Stimulated activated CD8-positive, alpha-beta memory T cell treated with anti-CD3 and anti-CD28 coated beads, Interleukin-4, amount 100 ng/mL, for 1 hour (primary cell): ENCODE measurements at places on chromosomes 6 and 20.

DNA sequence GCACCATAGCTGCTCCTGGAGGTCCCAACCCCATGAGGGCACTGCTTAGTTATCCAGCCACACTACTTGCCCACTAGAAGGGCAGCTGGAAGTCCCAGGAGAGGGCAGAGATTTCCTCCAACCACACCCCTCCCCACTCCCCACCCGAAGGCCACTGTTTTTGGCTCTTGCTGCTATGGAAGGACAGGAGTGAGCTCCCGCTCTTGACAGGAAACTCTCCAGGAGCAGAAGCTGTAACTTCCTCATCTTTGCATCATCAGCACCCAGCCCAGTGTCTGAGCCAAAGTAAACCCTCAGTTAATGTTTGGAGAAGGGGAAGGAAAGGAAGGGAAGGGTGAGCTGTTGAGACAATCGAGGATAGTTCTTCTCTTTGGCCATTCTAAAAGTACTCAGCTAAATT lies 120.7 kb downstream of the MTFR2 start:
- DNase-seq = no peak

GRCh38 chr6:20286968-20287565 lies 74.8 kb upstream of the MBOAT1 start:
- DNase-seq = no peak

DNA sequence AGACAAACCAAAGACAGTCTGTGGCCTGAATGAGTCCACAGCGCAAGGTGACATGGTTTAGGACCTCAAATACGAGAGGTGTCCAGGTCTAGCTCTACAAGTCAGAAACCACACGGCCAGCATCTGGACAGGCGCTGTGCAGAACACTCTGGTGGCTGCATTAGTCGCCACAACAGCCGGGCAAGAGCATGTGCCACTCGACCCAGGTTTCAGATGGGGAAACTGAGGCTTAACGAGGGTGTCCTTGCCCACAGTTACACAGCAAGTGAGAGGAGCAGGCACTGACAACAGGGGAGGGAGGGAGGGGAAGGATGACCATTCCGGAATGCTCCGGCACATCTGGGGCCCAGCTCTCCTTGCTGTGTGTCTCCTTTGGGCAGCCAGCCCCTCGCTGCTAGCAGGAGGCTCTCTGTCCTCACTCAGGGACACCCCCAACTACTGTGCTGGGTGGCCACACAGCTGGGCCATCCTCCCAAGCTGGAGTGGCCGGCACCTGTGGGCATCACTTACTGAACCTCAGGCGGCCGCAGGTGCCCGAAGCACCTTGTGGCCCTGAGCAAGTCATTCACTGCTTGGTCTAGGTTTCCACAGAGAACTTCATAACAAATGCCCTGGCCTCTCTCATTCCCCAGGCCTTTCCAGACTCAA lies 6.6 kb downstream of the DLL1 start:
- DNase-seq = no peak

GRCh38 chr6:163797296-163797845 lies 382.9 kb downstream of the QKI start:
- no peak for DNase-seq

GRCh38 chr6:621931-622330 lies 35.0 kb downstream of the HUS1B start:
- DNase-seq = no peak

DNA sequence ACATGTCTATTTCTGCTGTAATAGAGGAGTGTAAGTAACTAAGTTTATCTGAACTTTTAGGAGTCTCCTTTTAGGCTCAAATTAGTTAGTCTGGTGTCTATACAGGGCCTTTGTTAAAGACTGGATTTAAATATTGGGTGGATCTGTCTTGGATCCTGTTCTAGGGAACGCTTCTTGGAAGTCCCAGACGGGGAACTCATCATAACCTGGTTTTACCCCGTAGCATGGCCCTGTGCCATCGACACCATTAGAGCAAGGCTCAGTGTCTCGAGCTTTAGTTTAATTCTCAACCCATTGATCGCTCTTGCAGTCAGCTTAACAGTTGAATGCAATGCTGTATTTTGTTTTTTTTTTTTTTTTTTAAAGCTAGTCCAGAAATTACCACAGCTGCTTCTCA lies 89.9 kb downstream of the CARMIL1 start:
- DNase-seq = no peak

DNA sequence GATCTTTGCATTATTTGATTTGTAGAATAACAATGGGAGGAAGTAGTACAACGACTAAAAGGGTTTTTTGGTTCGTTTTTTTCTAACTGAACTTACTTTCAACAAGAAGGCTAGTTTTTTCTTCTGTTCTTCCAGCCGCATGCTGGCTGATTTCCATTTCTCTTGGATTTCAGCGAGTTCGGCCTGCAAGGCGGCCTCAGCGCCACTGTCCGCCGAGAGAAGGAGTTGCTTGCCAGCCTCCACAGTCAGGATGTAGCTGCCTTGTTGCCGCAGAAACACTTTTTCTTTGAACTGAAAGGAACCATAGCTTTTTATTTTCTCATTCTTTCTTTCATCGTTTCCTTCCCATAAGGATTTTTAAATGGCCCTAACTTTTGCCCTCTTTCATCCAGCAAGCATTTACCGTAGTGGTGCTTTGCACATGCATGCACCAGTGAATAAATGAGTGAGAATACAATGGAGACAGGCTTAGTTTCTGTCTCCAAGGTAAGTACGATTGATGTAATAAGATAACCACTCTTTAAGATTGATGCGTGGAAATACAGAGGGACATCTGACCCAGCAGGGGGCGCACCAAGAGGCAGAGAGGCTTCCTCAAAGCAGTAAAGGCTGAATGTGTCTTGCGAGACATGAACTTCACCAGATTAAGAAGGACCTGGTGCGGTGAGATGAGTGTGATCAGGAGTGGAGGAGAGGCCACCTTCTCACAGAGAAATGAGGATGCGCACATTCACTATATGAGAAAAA lies 398.8 kb downstream of the ESR1 start:
- DNase-seq = no peak

DNA sequence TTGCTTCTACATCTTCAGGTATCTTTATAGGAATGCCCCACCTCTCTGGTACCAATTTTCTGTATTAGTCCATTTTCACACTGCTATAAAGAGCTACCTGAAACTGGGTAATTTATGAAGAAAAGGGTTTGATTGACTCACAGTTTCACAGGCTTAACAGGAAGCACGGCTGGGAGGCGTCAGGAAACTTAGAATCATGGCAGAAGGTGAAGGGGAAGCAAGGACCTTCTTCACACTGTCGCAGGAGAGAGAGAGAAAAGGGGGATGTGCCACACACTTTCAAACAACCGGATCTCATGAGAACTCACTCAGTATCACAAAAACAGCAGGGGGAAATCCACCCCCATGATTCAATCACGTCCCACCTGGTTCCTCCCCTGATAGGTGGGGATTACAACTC lies 24.4 kb upstream of the LY86 start:
- DNase-seq = no peak

- no peak for DNase-seq
Observed at GRCh38 chr20:19304886-19305415, 92.5 kb downstream of the SLC24A3 start.

DNA sequence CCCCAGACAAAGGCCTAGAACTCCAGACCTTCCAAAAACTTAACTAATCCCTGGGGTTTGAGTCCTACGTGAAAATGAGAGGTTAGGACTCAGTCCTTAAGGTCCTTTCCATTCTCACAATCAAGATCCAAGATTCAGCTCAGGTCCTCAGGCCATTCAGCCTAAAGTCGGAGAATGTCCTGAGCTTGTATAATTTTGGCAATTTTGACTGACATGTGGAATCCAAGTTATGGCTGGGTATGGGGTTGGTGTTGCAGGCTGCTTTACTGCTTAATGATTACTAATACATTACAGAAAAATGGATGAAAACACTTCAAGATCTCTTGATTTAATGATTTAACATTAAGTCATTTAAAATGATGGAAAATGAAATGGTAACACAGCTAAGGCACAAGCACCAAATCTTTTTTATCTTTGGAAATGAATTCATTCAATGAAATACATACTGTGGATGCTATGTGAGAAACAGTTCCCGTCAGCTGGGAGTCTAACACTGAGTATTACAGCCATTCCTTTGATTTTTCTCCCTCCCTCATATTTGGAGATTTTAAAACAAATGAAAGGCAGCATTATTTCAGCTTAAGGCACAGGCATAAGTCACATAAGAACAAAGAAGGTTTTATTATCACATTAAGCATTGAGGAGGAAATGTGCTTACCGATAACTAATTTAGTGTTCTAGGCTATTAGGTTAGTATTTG lies 1.3 kb downstream of the ARHGAP18 start:
- DNase-seq = no peak

GRCh38 chr6:143536461-143536865 lies 24.9 kb upstream of the FUCA2 start:
- DNase-seq = no peak

DNA sequence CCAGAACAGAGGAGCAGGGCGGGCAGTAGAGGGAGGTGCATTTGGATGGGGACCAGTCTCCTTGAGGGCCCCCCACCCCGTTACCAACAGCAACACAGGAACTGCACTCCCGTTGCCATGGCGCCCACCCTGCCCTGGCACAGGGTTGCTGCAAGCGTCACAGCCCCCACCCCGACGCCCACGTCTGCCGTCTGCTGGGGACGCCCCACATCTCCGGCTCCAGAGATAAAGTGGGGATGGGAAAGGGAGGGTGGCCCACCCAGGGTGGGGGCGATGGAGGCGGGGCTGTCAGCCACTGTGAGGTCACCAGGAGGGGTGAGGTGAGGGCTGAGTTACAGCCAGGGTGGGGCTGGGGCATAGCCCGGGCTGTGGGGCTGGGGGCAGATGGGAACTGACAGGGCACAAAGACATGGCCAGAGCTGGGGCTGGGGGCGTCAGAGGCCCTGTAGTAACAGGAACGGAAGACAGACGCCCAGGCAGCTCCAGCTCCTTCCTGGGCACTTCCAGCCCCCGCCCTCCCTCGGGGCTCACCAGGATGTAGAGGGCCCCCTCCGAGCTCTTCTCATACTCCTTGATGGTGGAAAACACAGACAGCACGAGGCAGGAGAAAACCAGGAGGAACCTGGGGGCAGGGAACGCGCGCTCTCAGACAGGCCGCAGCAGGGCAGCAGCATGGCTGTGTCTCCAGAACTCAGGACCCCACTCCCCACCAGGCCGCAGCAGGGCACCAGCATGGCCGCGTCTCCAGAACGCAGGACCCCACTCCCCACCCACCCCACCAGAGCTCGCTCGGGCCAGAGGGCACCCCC lies 26.0 kb downstream of the KCNQ2 start:
- no peak for DNase-seq

DNA sequence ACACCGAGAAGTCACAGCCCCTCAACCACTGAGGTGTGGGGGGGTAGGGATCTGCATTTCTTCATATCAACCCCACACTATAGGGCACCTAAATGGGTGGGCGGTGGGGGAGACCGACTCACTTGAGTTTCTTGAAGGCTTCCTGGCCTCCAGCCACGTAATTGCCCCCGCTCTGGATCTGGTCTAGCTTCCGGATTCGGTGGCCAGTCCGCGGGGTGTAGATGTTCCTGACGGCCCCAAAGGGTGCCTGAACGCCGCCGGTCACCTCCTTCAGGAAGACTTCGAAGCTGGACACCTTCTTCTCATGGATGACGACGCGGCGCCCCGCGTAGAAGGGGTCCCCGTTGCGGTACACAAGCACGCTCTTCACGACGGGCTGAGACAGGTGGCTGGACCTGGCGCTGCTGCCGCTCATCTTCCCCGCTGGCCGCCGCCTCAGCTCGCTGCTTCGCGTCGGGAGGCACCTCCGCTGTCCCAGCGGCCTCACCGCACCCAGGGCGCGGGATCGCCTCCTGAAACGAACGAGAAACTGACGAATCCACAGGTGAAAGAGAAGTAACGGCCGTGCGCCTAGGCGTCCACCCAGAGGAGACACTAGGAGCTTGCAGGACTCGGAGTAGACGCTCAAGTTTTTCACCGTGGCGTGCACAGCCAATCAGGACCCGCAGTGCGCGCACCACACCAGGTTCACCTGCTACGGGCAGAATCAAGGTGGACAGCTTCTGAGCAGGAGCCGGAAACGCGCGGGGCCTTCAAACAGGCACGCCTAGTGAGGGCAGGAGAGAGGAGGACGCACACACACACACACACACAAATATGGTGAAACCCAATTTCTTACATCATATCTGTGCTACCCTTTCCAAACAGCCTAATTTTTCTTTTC lies at the start of gene DCDC2:
DCDC2 (minus strand) TSS at position 724 of the 883 bp plus-strand sequence; CDS start at position 415, 309 bp downstream.
- DNase-seq = no peak

GRCh38 chr6:143652841-143653331 lies 24.9 kb upstream of the PHACTR2 start:
- DNase-seq = no peak

DNA sequence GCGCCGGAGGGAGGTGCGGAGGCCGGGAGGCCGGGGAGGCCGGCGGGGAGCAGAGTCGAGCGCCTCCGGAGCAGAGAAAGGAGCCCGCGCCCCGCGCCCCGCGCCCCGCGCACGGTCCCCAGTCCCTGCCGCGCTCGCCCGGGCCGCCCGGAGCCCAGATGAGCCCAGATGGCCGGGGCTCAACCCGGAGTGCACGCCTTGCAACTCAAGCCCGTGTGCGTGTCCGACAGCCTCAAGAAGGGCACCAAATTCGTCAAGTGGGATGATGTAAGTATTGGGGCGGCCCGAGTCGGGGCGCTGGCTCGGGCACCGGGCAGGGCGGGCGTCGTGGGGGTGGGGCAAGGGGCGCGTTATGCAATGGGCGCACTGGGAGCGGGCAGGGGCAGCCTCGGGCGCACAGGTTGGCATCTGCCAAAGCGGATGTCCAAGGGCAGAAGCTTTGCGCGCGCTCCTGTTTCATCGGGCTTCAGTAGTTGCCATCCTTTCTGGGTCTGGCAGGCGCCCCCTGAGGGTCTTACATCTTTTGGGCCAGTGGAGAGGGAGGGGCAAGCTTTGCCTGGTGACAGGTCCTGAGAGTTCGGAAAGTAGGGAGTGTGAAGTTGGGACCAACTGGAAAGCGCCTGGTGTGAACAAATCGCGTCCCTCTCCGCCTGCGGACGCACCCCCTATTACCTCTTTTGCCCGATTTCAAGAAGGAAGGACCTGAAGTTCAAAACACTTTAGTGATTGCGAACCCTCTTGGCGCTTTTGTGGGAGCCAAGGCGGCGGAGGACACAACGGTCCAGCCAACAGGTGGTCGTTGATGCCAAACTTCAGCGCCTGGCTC lies 631 bp downstream of the PLCB1 start:
- no peak for DNase-seq

DNA sequence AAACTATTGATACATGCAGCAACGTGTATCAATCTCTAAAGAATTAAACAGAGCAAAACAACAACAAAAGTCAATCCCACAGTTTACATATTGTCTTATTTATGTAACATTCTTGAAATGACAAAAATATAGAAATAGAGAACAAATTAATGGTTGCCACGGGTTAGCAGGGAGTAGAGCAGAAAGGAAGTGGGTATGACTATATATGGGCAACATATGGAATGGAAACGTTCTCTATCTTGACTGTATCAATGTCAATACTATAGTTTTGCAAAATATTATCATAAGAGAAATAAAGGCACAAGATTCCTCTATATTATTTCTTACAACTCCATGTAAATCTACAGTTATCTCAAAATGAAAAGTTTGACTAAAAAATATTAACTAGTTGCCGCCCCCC lies 12.8 kb downstream of the AK9 start:
- DNase-seq = no peak
